ENCODE measurements at places on chromosomes 2 and 18. TPM values are rescaled to one million over a fixed set of nuclear protein-coding genes. Genes with fewer than 3 reads are reported as not detected.

The SERPINB10 gene
- 1.7 TPM for total RNA-seq

DNA sequence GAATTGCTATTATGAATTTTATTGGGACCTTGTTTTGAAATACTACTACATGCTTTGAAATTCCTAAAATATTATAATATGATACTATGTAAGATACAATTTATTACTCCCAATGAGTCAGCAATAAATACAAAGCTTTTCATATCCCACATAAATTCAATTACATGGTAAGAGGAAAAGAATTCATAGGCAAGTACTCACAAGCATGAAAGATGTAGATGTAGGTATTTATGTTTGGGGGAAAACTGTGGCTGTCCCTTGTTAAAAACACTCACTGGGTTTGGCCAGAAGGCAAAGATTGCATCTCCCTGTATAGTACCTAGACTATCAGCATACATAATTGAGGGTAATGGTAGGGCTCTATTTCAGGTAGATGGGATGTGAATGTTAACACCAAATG lies 90.4 kb downstream of the MBD2 start:
- no peaks in the 10 kb centered on the region for H3K4me1 ChIP-seq
- no peak overlapping the region for H3K4me3 ChIP-seq
- H3K27ac ChIP-seq, result no peak overlapping the region
- H3K36me3 ChIP-seq, result no peaks in the 10 kb centered on the region

DNA sequence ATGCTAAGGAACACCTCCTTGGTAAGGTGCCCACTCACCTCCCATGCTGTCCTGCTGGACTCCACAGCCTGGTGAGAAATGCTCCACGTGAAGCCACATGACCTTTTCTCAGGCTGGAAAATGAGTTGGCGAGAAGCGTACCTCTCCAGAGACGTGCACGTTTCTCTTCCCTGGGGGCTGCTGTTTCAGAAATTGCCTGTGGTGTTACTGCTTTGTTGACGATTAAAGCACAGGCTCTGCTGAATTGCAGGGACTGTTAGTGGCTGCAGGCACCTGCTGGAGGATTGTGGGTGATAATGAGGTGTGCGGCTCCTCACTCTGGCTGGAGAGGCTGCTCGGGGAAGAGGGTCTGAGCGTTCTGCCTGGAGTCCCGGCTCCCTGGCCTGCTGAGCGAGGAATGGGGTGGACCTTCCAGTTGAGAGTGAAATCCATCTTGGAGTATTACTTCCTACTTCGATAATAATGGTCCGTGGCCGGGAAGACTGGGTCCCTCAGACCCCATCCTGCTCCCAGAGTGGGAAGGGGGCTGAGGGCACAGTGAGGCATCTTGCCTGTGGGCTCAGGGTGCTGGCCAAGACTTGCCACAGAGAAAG lies 199.3 kb upstream of the HDAC4 start:
- no peak for DNase-seq
- H3K4me3 ChIP-seq, result no peak overlapping the region
- peaks cover 69% of the 10 kb centered on the region for H3K4me1 ChIP-seq
- peak overlapping the region; percentile 1 for H3K27ac ChIP-seq

The ANKRD30B gene
- total RNA-seq, result not detected

The MAB21L4 gene
- total RNA-seq, result 1.1 TPM

The STARD6 gene
- 0.09 TPM for total RNA-seq

GRCh38 chr2:105294844-105295481 lies 34.6 kb downstream of the TGFBRAP1 start:
- H3K4me3 ChIP-seq, result no peak overlapping the region
- peaks cover 29% of the 10 kb centered on the region for H3K36me3 ChIP-seq
- no peak overlapping the region for H3K27ac ChIP-seq
- H3K27me3 ChIP-seq, result no peaks in the 10 kb centered on the region
- peak; percentile 13 for DNase-seq

GRCh38 chr2:10412380-10412779 lies 35.7 kb downstream of the ODC1 start:
- no peaks in the 10 kb centered on the region for H3K36me3 ChIP-seq
- H3K4me3 ChIP-seq, result no peak overlapping the region
- no peaks in the 10 kb centered on the region for H3K27me3 ChIP-seq
- no peak overlapping the region for H3K27ac ChIP-seq

DNA sequence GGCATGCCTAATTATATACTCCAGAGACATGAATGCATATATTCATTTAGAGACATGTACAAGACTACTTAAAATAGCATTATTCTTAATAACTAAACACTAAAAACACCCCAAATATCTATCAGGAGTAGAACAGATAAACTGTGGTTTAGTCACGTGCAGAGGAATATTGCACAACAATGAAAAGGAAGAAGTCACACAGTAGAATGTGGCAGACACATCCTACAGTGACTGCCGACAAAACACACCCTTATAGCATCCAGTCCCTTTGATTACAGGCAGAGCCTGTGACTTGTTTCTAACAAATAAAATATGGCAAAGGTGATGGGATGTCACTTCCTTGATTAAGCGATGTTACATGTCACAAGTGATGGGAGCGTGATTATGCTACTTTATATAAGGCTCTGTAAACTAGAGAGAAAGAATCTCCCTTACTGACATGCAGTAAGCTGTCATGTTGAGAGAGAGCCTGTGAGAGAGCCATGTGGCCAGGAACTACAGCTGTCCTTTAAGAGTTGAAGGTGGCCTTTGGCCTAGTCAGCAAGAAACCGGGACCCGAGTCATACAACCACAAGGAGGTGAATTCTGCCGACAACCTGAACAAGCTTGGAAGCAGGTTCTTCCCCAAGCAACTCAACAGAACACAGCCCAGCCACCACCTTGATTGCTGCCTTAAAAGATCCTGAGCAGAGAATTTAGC lies 39.1 kb upstream of the LGALSL start:
- H3K36me3 ChIP-seq, result no peaks in the 10 kb centered on the region
- no peak overlapping the region for H3K4me3 ChIP-seq
- H3K27me3 ChIP-seq, result no peaks in the 10 kb centered on the region
- no peak for DNase-seq
- H3K4me1 ChIP-seq, result no peaks in the 10 kb centered on the region
- no peak overlapping the region for H3K27ac ChIP-seq

DNA sequence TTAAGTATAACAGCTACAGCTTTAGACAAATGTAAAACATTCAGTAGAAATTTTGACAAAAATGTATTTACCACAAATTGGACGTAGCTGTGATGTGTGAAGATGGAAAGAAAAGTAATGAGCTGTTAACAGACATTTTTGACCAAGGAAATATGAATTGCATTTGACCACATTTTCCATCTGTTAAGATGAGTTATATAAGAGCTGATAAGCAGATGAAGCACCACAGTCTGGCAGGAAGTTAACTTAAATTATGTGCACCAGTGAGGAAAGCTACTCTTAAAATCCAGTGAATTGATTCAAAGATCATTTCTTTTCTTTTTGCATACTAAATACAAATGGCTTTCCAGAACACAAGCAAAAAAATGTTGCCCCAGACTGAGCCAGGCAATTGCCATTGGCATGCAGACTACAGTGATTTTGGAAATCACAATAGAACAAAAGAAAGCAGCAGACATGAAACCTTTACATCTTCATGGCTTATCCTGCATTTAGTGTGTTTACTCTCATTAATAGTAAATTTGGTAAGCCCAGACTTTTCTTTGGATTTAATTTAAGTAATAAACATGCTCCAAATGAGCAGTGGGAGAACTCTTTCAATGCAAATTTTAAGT lies 493.7 kb downstream of the TMX3 start:
- H3K27me3 ChIP-seq, result no peaks in the 10 kb centered on the region
- no peak overlapping the region for H3K4me3 ChIP-seq
- H3K27ac ChIP-seq, result no peak overlapping the region
- DNase-seq, result no peak
- no peaks in the 10 kb centered on the region for H3K4me1 ChIP-seq
- H3K36me3 ChIP-seq, result no peaks in the 10 kb centered on the region

DNA sequence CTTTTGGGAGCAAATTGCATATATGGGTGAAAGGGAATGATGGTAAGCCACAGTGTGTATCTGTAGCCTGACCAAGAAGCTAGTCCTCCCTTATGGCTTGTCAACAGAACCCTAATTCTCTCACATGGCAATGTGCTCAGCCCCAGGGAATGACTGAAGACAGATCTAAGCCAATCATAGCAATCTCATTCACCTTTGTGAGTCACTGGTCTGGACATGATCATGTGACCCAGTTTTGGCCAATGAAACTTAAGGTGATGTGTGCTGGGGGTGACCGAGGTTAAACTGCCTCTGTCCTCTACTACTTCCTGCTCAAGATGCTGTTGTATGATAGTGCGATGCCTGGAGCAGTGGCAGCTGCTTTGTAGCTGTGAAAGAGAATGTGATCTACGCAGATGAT lies 491.2 kb upstream of the HS6ST1 start:
- no peak overlapping the region for H3K27ac ChIP-seq
- H3K27me3 ChIP-seq, result no peaks in the 10 kb centered on the region

The CNGA3 gene
- total RNA-seq, result 0.09 TPM

DNA sequence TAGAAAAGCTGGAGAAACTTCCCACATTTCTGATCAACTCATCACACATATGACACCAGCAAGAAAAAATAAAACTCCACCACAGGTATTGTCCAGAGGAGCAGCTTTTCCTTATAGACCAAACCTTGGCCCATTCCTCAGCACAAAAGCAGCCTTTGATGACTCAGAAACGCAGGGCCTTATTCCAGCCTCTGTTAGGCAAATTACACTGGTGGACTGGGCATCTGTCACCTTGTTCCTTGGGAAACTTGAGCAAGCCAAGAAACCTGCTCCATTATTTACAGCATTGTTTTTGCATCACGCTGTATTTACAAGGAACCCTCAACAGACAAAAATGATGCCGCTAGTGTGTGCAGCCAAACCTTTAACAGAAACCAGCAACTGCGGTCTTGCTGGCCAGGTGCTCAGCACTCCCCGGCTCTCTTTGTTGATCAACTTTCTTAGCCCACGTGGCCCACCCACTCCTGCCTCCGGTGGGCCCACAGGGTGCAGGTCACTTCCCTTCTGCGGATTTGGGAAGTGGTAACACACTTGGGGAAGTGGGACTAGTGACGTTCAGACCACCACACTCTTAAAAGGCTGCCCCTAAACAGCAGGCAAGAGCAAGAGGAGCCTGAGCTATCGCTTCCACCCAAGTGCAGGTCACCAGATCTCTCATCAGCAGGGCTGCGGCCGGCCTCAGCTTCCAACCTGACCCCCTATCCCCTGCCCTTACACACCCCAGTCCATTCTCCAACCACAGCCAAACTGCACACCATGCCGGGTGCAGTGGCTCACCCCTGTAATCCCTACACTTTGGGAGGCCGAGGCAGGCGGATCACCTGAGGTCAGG lies 1.5 kb downstream of the AP1S3 start:
- H3K4me3 ChIP-seq, result no peak overlapping the region
- DNase-seq, result no peak
- H3K27me3 ChIP-seq, result no peaks in the 10 kb centered on the region
- H3K36me3 ChIP-seq, result no peaks in the 10 kb centered on the region
- H3K4me1 ChIP-seq, result peaks cover 8% of the 10 kb centered on the region
- H3K27ac ChIP-seq, result no peak overlapping the region

DNA sequence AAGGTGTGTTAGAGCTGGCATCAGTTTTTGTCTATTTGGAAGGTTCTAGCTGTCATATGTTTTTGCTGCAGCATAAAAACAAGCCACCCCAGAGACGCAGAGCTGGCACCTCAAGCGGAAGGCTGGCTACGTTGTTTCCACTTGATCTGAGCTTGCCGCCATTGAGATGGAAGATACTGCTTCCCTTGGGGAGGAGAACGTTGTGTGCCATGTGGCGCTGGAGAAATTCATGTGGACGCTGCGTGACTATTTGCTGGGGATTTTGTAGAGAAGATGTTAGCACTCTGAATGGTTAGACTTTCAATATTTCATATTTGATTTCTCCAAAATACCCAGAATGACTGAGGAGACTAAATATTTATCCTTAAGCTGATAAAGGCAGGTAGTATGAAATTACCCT lies 216.2 kb upstream of the ST6GAL2 start:
- no peaks in the 10 kb centered on the region for H3K4me1 ChIP-seq
- H3K27me3 ChIP-seq, result no peaks in the 10 kb centered on the region
- DNase-seq, result no peak
- H3K4me3 ChIP-seq, result no peak overlapping the region

DNA sequence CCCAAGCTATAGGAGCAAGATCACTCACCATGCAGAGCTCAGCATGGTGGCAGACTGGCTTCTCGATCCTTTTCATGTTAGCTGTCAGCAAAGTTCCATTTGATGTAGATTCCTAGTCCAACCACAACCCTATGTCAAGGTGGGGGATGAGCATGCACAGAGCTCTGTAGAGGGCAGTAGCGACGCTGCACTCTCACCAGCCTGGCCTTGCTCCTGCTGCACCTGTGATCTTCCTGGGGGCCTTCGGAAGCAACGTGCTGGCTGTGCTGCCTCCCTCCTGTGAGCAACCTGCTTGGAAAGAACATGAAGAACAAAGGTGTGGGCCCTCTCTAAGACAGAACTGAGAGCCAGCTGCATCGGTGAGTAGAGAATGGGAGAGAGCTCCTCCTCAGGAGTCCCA lies 479.4 kb upstream of the MYT1L start:
- H3K27me3 ChIP-seq, result peaks cover 2% of the 10 kb centered on the region
- no peak overlapping the region for H3K27ac ChIP-seq
- no peaks in the 10 kb centered on the region for H3K4me1 ChIP-seq
- no peak overlapping the region for H3K4me3 ChIP-seq
- no peaks in the 10 kb centered on the region for H3K36me3 ChIP-seq
- no peak for DNase-seq

DNA sequence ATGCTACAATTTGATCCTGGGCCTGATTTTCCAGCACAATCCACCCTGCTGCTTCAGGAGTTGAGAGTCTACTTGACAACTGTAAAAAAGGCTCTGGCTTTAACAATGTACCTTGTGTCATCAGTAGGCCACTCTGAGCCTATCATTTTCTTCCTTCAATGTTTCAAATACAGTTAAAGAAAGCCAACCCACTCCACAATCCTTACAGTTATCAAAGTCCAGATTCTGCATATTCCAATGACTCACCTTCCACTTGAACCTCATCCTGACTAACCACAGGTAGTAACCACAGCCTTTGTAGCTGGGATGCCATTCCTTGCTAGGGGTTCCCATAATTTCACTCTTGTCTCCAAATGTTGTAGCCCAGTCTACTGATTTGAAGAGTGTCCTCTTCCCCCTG lies 35.5 kb upstream of the AQP4 start:
- H3K36me3 ChIP-seq, result no peaks in the 10 kb centered on the region
- no peak overlapping the region for H3K4me3 ChIP-seq
- H3K4me1 ChIP-seq, result no peaks in the 10 kb centered on the region
- no peaks in the 10 kb centered on the region for H3K27me3 ChIP-seq
- DNase-seq, result no peak
- H3K27ac ChIP-seq, result no peak overlapping the region

DNA sequence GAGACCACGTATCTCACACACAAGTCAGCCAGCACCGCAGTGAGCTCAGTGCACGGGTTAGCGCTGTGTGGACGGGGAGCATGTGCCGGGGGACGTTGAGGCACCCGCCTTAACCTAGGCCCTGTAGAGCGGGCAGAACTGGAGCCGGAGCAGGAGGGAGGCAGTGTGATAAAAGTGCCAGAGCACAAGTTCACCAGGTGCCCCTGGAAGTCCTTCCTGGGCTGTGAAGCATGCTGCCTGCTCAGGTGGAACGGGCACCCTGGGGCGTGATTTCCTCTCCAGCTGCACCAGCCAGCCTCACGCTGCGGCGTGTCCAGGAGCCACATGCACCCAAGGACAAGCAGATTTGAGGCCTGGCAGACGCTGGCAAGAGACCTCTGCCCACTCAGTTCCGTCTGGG lies 50.3 kb downstream of the ITGB1BP1 start:
- H3K27me3 ChIP-seq, result no peaks in the 10 kb centered on the region
- no peak overlapping the region for H3K4me3 ChIP-seq
- no peaks in the 10 kb centered on the region for H3K4me1 ChIP-seq
- DNase-seq, result no peak
- no peak overlapping the region for H3K27ac ChIP-seq
- no peaks in the 10 kb centered on the region for H3K36me3 ChIP-seq
